ENCODE measurements at places on chromosomes 5 and 9.

GRCh38 chr5:158695595-158696330, 404.0 kb downstream of the EBF1 start:
- DNase-seq, result peak; percentile 69

DNA sequence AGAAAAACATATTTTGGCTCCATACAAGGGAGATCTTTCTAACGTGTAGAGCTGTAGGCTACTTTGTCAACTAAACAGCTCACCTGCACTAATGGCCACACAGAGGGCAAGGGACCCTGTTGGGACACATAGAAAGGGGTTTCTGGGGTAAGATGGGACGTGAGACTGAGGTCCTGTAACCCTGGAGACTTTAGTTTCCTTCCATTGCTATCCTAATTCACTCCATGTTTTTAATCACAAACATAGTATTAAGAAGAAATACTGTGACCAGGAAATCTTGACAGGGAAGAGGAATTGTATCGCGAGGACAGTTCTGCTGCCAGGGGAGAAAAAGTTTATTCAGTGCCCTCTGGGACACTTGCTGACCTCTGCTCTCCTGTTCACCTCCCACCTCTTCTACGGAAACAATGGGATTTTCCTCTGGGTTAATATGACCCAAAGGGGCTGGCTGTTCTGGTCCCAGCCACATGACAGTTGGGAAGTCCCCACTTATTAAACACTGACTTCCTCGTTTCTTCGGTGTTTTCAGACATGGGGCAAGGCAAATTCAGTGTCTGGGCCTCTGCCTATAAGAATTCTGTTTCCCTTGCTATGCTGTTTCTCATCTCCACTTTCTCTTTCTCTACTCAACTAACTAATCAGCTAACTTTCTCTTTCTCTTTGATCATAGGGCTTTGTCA, 106.9 kb upstream of the SEMA6A start:
- DNase-seq, result no peak

DNA sequence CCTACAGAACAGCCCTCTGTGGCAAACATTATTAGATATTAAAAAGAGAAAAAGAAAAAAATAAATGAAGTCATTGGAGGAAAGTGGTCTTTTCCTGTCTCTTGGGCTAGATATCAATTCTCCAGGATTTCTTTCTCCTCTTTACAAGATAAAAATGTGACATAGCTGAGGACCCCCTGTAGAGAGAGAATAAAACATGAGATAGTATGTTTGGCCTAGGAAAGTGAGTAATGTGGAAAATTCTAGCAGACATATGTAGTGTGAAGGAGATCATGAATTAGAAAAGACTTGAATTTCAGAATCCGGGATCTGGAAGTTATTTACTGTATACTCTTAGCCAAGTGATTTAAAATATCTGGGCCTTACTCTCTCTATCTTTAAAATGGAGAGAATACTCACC, 823.1 kb downstream of the TLR4 start:
- DNase-seq, result no peak

- DNase-seq, result no peak
Observed at GRCh38 chr9:893115-893514, 51.6 kb downstream of the DMRT1 start.

- DNase-seq, result no peak
Observed at GRCh38 chr5:6567835-6568234, 65.0 kb downstream of the NSUN2 start.

DNA sequence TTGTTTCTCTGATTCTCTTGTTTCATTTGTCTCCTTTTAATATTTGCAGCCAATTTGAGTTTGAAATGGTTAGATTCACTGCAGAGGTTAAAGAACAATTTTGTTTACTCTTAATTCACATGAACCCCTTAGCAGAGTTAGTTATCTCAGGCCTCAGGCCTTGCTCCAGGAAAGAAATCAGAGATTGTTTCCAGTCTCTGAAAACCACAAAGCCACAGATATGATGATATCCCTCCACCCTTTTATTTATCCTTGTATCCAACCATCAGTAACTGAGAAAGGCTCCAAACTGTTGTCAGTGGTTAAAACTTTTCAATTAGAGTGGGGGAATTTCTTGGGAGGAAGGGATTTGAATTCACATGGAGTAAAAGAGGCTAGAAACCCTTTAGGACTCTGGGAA, 406.0 kb upstream of the DMAC1 start:
- DNase-seq, result no peak

- DNase-seq, result no peak
Observed at GRCh38 chr5:138385660-138386059, 33.2 kb downstream of the KDM3B start.

GRCh38 chr5:178461004-178461730, 129.0 kb downstream of the COL23A1 start:
- DNase-seq, result no peak

DNA sequence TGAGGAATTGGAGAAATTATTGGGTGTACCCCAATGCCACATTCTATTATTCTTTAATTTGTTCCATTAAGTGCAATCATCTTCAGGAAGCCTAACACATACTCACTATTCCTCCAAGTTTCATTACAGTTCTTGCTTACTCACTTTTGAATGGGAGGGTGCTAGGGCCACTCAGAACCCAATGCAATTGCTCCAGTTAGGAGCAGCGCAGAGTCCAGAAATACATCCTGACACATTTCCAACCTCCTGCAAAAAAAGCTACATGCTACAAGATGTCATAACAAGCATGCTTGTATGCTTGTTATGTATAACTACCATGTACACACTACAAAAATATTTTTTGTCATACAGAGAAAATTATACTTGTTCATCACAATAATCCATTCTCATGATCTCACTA, 27.8 kb downstream of the NFIB start:
- no peak for DNase-seq

DNA sequence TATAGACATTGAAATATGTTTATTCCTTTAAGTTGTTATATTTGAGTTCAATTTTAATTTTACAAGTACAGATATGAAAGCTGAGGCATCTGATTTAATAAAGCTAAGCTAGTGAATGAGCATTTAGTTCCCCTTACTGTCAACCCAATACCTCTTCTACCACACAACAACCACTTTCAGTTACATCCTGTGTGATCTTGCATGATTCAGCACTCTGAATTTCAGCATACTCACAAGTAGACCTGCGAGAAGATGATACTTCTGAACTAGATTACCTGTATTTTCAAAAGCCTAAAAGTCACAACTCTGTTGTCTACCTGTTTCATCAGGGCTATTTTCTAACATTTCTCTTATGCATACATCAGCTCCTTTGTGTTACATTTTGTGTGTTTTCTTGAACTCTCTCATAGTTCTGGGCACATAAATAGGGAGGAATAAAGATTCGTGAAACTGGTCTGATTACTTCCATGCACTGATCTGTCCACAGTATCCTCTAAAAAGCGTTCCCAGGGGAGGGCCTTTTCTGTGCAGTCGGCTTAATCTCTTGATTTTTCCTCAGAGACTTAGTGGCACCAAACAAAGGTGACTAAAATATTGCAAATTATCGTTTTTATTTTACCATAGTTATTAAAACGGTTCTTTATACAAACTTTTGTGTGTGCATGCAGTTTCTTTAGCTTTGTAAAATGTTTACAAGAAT, 2025.5 kb upstream of the NUDT12 start:
- no peak for DNase-seq

DNA sequence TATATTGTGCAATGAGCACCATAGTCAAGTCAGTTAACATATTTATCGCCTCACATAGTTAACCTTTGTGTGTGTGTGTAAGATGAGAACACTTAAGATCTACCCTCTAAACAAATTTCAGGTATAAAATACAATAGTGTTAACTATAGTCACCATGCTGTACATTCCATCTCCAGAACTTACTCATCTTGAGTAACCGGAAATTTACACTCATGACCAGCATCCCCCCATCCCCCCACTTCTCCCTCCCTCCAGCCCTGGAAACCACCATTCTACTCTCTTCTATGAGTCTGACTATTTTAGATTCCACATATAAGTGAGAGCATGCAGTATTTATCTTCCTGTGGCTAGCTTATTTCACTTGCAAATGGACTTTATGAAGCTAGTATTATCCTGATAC, 40.3 kb downstream of the ZNF354A start:
- no peak for DNase-seq

DNA sequence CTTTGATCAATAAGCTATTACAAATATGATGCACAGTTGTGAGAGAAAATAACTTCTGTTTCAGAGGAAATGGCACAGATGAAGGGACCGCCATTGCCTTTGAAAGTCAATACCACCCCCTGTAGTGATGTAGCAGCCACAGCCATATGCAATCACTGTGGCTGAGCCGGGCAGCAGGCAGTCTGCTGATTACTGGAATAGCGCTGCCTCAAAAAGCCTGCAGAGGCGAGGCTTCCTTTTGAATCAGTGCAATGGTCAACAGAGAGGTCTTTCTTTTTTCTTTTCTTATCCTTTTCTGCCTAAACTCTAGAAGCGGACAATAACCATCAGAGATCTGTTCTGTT, 265.1 kb upstream of the TAS2R1 start:
- DNase-seq, result no peak

- DNase-seq, result no peak
Observed at GRCh38 chr5:119878712-119879111, 249.4 kb downstream of the FAM170A start.

DNA sequence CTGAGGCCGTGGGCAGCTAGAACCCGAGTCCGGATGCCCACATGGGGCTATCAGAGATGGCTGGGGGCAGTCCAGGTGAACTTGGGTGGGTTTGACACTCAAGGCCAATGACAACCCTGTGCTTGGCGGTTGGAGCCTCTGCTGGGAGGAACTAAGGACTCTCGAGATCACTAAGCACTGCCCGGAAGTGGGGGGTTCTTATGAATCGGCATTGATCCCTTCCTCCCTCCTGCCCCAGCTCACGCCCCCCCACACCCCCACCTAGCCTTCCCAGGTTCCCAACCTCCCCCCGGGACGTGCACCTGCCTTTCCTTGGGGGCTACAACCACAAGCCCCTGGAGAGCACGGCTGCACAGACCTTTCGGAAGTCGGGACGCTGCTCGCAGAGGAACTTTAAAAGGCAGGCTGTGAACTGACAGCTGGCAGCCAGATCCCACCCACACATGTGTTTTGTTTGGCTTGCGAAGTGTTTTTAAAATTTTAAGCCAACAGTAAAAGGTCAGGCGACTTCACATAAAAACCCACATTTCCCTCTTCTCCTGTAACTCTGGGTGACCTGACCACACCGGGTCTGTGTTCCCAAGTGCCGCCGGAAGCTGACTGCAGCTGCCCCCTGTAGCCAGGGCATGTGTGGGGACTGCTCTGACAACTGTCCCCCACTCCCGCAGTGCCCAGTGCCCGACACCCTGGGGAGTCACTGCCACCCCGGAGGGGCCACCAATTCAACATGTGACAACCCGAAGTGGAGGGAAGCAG, 5.1 kb upstream of the RALGDS start:
- no peak for DNase-seq

DNA sequence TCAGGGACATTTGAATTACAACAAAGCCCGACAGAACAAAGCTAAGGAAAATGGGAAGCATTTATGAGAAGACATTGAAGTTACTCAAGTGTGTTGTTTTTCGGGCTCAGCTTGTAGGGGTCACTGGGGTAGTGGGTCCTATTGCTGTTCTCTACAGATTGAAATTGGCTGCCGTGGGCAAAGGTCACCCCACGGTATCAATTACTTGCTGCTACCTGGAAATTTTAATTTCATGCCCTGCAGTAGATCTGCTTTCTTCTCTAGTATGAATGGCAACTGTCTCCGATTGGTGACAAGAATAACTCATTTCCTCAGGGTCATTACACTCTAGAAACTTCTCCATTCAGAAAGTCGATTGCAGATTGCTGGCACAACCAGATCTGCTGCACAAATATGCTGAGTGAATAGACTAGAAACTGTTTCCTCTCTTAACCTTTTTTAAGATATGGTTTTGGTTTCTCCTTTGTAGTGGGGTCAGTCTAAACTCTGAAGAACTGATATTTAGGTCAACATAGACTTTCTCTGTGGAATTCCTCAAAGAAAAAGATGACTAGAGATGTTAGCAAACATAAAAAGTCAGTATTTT, 454.1 kb downstream of the ARHGEF28 start:
- no peak for DNase-seq

GRCh38 chr5:90747175-90747574, 188.6 kb downstream of the ADGRV1 start:
- no peak for DNase-seq

GRCh38 chr5:149731617-149732323, 1.7 kb downstream of the PPARGC1B start:
- DNase-seq, result no peak

DNA sequence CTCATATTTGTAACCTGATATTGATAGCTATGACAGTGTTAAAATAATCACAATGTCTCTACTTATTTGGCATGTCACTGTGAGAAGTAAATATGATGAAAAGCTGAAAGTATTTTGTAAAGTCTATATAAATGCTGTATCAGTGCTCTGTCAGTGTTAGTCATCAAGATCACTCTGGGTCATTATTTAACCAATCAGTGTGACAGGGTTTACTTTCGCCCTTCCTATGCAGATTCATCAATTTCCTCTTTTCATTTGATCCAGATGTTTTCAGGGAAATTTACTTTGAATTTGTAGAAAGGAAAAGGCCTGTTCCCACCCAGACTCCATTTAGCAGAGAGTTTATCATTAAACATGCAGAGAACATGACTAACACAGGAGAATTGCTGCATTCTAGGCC, 9.9 kb upstream of the PCSK5 start:
- DNase-seq, result no peak

DNA sequence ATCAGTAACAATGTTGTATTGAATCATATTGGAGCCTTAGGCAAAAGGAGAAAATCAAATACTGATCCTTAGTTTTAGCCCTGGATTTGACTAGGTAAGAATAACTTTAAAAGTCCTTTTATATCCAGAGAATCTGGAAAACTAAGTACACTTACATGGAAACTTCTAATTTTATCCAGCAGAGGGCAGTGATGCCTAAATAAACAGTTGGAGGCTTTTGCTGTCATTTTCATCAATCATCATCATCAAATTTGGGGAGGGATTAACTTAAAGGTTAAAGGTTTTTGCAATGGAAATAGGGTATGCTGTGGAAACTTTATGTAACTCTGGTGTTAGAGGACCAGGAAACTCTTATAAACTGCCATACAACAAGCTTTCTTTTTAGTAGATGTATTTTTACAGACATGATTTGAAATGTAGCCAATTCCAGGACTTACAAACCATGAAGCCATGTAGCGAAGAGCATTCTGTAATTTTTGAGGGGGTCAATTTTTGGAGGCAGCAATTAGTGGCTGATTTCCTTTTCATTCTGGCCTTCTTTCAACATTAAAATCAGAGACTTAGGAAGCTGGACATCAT, 112.7 kb downstream of the OSTF1 start:
- no peak for DNase-seq

- DNase-seq, result no peak
Observed at GRCh38 chr5:153974131-153974812, 64.4 kb downstream of the FAM114A2 start.

GRCh38 chr9:96391021-96391765, 7.7 kb upstream of the SLC35D2 start:
- no peak for DNase-seq

All from fibroblast of skin of left biceps (primary cell).